ENCODE measurements at places on chromosomes 2 and 18. TPM values are rescaled to one million over a fixed set of nuclear protein-coding genes. Genes with fewer than 3 reads are reported as not detected.

TRIM54 gene
- total RNA-seq = 38.5 TPM

DAW1 gene
- 25.2 TPM for total RNA-seq

GRCh38 chr2:105882920-105883435, 138.3 kb downstream of the NCK2 start:
- peaks cover 63% of the 10 kb centered on the region for H3K4me1 ChIP-seq
- DNase-seq = no peak
- no peaks in the 10 kb centered on the region for H3K36me3 ChIP-seq
- H3K4me3 ChIP-seq = no peak overlapping the region
- H3K27ac ChIP-seq = no peak overlapping the region

LRRC30 gene
- not detected for total RNA-seq

DNA sequence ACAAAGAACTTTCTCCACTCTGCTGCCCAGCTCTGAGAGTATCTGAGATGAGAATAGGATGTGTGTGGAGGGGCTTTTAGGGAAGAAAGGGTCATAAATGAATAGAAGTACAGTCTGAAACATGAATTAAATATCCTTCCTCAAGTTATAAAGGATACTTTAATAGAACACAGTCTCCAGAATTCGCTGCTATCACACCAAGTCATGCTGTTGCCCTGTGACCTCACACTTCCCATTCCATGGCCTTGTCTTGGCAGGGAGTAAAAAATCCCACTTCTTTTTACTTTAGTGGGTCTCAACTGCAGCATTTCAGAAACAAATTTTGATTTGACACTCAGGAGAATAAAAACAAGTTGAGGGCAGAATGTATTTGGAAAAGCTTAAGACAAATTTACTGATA, 3.8 kb upstream of the RPE start:
- H3K27me3 ChIP-seq = no peaks in the 10 kb centered on the region
- H3K27ac ChIP-seq = no peak overlapping the region
- H3K36me3 ChIP-seq = no peaks in the 10 kb centered on the region
- H3K4me3 ChIP-seq = no peak overlapping the region

GRCh38 chr18:11146238-11146946, 3.0 kb downstream of the PIEZO2 start:
- no peak overlapping the region for H3K4me3 ChIP-seq
- H3K36me3 ChIP-seq = no peaks in the 10 kb centered on the region
- no peak for DNase-seq
- no peaks in the 10 kb centered on the region for H3K4me1 ChIP-seq

DNA sequence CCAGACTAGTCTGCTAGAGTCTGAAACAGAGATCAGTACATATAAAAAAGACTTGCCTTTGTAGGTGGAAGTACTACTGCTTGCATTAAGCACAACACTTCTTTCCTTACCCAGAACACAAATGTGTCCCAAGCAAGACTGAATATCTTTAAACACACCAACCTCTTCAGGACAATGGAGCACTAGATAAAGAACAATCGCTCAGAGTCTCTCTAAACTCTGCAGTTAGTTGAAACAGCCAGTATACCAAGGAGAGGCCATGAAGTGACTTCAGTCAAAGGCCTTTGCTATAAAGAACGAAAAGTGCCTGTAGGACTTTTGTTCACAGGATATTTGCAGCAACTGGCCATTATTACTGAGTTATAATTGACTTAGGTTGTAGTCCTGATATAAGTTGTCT, 9.9 kb upstream of the B4GALT6 start:
- no peaks in the 10 kb centered on the region for H3K4me1 ChIP-seq
- H3K27ac ChIP-seq = no peak overlapping the region

TUBA4A gene
- 47.6 TPM for total RNA-seq

DNA sequence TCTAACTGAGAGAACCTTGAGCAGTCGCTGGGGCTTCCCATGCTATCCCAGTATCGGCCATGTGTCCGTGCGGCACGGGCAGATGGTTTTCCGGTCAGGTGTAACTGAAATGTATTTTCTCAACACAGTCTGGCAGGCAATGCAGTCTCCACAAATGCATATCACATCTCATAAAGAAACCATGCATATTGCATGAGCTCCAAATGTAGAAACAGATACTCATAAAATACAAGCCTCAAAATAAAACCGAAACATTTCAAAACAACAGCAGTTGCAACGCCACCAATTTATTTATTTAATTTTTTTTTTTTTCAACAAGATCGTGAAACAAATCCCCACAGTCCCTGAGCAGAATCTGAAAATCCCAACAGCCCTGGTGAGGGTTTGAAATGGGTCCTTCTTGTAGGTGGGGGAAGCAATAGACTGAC, 299.4 kb downstream of the LPIN1 start:
- H3K27me3 ChIP-seq = no peaks in the 10 kb centered on the region
- H3K4me3 ChIP-seq = no peak overlapping the region
- no peak for DNase-seq
- no peaks in the 10 kb centered on the region for H3K4me1 ChIP-seq
- no peak overlapping the region for H3K27ac ChIP-seq
- H3K36me3 ChIP-seq = no peaks in the 10 kb centered on the region

DNA sequence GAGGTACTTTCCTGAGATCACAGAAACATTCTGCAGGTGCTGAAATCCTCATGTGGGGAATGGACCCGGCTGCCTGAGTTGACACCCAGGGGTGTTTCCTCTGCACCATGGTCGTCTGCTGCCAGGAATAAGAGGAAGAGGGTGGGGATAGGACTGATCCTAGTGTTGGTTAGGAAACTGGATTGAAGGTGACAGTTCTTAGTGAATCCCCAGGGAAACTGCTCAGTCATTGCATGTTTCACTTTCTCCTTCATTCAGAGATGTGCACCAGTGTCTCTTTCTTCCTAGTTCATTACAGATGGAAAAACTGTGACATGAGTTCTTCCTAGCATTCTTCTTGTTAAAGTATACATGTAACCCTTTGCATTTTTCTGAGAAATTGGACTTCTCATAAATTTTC, 294.3 kb downstream of the PTGR3 start:
- no peaks in the 10 kb centered on the region for H3K36me3 ChIP-seq
- H3K27me3 ChIP-seq = no peaks in the 10 kb centered on the region
- no peak for DNase-seq
- no peak overlapping the region for H3K27ac ChIP-seq
- H3K4me1 ChIP-seq = no peaks in the 10 kb centered on the region
- no peak overlapping the region for H3K4me3 ChIP-seq

ST6GAL2 gene
- 95.6 TPM for total RNA-seq

- no peaks in the 10 kb centered on the region for H3K27me3 ChIP-seq
- H3K4me3 ChIP-seq = no peak overlapping the region
- no peaks in the 10 kb centered on the region for H3K4me1 ChIP-seq
- H3K27ac ChIP-seq = no peak overlapping the region
- no peak for DNase-seq
Observed at GRCh38 chr18:51655327-51655698, 457.8 kb upstream of the MEX3C start.

MSH6 gene
- total RNA-seq = 136 TPM

HMSD gene
- total RNA-seq = 0.19 TPM

SLC5A7 gene
- total RNA-seq = 0.37 TPM

USP37 gene
- total RNA-seq = 39.3 TPM

- no peaks in the 10 kb centered on the region for H3K4me1 ChIP-seq
- no peaks in the 10 kb centered on the region for H3K27me3 ChIP-seq
- no peak overlapping the region for H3K27ac ChIP-seq
- no peak overlapping the region for H3K4me3 ChIP-seq
- DNase-seq = no peak
Observed at GRCh38 chr18:47936952-47937351, 6.5 kb upstream of the SMAD2 start.

ODC1 gene
- 208 TPM for total RNA-seq

NEURL3 gene
- 1.3 TPM for total RNA-seq

DOK1 gene
- total RNA-seq = 19.3 TPM

GRCh38 chr2:48448274-48449061, 81.5 kb upstream of the STON1 start:
- peaks cover 31% of the 10 kb centered on the region for H3K4me1 ChIP-seq
- no peaks in the 10 kb centered on the region for H3K36me3 ChIP-seq
- H3K4me3 ChIP-seq = no peak overlapping the region
- DNase-seq = no peak

DNA sequence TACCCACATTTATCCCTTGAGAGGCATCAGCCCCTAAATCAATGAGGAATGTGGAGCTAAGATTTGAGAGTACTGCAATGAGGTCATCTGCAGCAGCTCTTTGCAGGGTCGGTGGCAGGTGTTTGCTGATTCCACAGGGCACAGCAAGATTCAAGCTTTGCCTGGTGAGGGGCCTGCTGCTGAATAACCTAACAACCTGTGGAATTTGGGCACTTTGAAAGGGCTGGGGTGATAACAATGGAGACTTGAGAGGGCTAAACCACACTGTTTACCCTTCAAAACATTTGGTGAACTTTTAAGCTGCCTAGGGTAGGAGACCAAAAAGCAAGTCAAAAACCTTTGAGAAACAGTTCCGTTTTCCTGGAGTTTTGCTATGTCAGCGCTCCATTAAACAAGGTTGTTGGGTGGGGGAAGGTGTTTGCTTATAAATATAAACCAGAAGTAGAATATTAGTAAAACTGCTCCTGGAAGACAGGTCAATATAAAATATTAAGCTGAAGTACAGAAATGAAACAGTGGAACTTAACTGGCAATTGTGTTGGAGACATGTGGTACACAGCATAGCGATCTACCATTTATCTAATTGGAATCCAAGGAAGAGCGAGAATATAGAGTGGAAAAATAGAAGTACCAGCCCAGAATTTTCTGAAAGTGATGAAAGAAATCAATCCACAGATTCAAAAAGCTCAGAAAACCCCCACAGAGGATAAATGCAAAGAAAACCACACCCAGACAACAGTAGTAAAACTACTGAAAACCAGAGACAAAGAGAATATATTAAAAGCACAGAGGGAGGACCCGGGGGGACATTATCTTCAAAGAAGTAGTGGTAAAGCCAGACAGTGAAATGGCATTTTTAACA, 15.7 kb downstream of the COPS8 start:
- H3K27me3 ChIP-seq = no peaks in the 10 kb centered on the region
- no peaks in the 10 kb centered on the region for H3K36me3 ChIP-seq
- H3K4me3 ChIP-seq = no peak overlapping the region
- DNase-seq = no peak
- H3K4me1 ChIP-seq = no peaks in the 10 kb centered on the region

DNA sequence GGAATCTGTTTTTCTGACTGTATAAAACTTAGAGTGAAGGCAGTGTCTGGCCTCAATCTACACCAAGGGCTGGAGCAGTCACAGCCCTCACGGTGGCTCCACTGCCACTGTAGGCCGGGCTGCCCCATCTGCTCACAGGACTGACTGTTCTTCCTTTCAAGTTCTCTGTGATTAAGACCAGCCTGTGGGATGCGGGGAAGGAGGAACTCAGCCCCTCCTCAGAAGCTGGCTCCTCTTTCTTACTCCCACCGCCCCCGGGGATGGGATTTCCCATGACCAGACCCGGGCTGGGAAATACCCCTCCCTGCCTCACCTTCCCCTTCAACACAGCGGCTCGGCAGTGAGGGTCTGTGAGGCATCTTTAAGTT, 106.0 kb downstream of the COPS8 start:
- peak; percentile 53 for DNase-seq
- H3K4me1 ChIP-seq = peaks cover 5% of the 10 kb centered on the region
- H3K4me3 ChIP-seq = no peak overlapping the region
- H3K27ac ChIP-seq = peak overlapping the region; percentile 27
- no peaks in the 10 kb centered on the region for H3K36me3 ChIP-seq

All from testis (tissue), 5 donors.